ENCODE measurements at places on chromosomes 2 and 18.

GRCh38 chr2:17136877-17137276 is 381.4 kb downstream of the RAD51AP2 start:
- no peak for DNase-seq

- no peak for DNase-seq
These were observed 33.8 kb downstream of the MAP4K3 start for GRCh38 chr2:39403311-39403710.

GRCh38 chr2:189960346-189960745 is 102.2 kb downstream of the MSTN start:
- DNase-seq = no peak

DNA sequence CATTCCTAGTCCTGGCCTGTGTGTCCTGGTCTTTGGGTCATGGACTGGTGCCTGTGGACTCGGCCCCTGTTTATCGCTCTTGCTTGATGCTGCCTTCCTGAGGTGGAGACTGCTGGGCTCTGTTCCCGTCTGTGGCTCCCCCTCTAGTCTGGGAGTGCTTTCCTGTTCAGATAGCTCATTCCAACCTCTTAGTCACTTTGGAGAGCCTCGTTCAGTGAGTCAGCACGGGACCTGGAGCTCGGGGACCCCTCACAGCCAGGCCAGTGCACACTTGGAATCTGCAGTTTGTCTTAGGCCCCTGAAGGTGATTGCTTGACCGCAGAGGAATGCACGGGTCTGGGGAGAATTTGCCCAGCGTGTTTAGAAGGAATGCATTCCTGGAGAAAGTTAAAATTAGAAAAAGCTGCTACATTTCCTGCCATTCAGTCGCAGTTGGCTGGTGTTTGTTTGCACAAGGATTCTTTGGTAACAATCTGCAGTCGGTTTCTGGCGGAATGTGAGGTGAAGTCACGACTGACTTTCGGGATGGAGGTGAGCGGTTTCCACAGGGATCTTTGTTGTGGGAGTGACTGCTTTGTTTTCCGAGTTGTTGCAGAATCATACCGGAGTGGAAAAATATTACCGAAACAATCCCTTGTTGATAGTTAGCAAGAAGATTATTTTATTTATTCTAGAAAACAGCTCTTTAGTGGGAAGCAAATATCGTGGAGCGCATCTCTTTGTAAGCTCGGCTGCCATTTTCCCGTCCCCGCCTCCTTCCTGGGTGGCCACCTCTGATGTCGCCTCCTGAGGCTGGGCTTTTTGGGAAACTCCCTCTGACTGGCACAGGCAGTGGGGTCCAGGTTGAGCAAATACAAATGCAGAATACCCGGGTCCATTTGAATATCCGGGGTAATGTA is 29.6 kb downstream of the SH3BP4 start:
- no peak for DNase-seq

- no peak for DNase-seq
These were observed 64.1 kb upstream of the SALL3 start for GRCh38 chr18:78915446-78916008.

DNA sequence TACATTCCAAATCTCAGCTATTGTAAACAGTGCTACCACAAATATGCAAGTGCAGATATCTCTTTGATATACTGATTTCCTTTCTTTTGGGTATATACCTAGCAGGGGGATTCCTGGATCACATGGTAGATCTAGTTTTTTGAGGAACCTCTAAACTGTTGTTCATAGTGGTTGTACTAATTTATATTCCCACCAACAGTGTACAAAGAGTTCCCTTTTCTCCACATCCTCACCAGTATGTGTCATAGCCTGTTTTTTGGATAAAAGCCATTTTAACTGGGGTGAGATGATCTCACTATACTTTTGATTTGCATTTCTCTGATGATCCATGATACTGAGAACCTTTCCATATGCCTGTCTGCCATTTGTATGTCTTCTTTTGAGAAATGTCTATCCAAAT is 6.3 kb upstream of the CCNT2 start:
- no peak for DNase-seq

- no peak for DNase-seq
These were observed 18.3 kb downstream of the FIGN start for GRCh38 chr2:163717515-163717914.

DNA sequence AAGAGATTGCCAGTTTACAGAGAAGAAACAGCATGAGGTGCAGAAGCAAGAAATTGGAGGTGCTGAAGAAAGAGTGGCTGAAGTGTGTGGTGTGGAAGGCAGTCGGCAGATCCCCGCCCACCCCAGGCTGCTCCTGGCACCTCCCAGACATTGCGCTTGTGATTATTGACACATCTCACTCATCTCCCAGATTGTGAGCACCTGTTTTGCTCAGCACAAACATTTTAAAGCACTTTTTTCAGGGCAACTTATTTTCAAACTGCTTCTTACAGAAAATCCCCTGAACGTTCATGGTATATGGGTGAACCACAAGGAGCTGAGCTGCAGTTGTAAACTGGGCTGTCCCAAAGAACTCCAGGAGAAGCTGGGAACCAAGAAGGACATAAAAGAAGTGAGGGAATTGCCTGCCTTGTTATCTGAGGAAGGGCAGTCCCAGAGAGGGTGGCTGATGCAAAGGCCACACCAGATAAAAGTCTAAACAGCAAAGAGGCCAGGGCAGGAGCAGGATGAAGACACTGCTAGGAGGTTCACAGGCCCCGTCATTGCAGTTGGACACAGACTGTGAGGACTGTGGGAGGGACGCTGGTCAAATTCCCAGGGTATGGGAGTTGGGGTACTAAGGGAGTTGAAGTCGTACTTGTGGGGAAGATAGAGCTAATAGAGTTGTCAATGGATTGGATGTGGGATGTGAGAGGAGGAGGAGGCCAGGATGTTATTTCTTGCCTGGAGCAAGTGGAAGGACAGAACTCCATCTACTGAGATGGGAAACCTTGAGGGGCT is 65.1 kb downstream of the INPP4A start:
- DNase-seq = no peak

- DNase-seq = no peak
These were observed 729.4 kb downstream of the RNF144A start for GRCh38 chr2:7646661-7647060.

DNA sequence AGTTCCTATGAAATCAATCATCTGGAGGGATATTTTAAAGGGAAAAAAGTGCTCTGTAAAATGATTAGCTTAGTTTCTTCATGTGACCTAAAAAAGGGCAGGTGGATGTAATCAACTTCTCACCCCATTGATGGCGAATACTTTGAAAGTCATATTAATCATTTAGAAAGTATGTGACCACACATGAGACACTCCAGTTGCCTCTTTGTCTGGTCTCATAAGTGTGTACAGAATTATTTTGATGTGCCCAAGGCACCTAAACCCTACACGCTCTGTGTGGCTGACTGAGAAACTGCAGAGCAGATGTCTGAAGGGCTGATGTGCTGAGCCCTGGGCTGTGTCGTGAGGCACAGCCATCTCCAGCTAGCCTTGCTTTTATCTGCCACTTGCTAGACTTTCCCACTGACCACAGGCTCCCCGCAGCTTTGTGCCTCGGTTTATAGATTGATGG is 26.9 kb downstream of the SGPP2 start:
- no peak for DNase-seq

DNA sequence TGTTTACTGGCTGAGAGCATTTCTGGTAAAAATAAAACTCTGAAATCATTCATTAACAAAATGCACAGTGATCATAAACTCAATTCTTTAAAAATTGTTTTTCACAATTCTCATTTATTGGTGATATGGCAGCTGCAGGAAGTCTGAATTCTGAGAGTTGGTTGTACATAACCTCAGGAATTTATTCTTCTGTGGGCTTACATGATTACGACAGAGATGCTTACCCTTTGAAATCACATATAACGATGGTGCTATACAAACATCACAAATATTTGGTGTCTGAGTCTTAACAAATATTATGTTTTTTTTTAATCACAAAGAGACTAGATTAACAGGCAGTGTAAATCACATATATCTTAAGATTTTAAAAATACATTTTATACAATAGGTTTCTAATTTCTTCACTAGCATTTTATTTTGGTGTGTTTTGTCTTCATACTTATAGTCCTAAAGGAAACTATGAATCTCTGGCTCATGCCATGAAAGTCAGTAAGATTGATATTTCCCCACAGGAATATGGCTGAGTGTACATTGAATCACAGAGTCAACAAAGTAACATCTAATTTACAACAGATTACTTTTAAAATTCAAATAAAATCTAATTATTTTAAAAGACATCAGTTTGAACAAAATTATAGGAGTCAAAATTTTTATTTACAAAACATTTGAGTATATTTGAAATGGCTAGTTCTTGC is 318.8 kb upstream of the THUMPD2 start:
- no peak for DNase-seq

GRCh38 chr2:6826081-6826913 is 39.4 kb downstream of the CMPK2 start:
- DNase-seq = peak; percentile 59

- DNase-seq = no peak
These were observed 195.3 kb downstream of the MGAT5 start for GRCh38 chr2:134449157-134449556.

- DNase-seq = no peak
These were observed 8.1 kb upstream of the DUSP2 start for GRCh38 chr2:96153291-96153713.

DNA sequence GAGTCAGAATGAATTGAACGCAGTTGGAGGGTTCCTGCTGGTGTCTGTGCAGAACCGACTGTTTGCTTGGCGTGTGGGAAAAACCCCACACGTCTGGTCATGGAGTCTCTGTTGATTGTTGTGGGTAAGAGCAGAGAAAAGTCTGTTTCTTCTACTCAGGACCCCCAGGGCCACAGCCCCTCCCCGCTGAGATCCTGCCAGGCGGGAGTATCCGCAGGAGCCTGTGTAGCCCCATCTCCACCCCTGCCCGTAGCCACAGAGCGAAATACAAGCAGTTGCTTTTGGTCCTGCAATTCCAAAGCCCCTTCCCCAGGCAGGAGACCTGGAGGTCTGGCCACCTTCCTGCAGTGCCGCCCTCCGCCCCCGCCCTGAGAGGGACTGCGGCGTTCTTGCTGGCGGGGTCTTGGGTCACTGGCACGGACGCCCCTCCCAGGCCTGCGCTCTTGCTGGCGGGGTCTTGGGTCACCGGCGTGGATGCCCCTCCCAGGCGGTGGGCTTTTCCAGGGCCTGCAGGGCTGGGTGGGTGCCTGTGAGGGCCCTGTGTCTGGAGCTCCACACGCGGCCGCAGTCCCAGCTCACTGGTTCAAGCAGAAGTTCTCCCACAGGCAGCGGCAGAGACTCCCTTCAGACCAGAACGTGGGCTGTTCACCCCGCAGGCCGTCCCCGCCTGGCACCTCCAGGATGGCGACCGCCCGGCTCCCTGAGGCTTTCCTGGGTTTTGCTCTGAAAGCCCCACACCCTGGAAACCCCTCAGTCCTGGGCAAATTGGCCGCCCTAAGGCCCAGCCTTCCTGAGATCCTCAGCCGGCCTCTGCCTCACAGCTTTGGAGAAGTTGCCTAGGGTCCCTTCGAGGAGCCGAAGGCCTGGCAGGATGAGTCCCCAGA is 76.0 kb upstream of the CTDP1 start:
- no peak for DNase-seq
